ENCODE measurements at places on chromosomes 4 and X.

DNA sequence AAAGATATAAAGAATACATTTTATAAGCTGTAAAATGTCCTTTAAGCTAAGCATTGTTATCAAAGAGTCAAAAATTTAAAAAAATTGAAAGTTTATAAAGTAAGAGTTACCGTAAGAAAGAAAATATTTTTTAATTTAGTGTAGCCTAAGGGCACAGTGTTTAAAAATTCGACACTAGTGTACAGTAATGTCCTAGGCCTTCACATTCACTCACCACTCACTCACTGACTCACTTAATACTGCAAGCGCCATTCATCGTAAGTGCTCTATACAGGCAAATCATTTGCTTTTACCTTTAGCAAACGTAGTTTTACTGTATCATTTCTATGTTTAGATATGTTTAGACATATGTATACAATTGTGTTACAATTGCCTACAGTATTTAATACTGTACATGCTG is 20.2 kb downstream of the GLRA3 start:
- DNase-seq, result no peak

GRCh38 chrX:153052534-153052933 is 3.7 kb upstream of the PNMA3 start:
- DNase-seq, result no peak

DNA sequence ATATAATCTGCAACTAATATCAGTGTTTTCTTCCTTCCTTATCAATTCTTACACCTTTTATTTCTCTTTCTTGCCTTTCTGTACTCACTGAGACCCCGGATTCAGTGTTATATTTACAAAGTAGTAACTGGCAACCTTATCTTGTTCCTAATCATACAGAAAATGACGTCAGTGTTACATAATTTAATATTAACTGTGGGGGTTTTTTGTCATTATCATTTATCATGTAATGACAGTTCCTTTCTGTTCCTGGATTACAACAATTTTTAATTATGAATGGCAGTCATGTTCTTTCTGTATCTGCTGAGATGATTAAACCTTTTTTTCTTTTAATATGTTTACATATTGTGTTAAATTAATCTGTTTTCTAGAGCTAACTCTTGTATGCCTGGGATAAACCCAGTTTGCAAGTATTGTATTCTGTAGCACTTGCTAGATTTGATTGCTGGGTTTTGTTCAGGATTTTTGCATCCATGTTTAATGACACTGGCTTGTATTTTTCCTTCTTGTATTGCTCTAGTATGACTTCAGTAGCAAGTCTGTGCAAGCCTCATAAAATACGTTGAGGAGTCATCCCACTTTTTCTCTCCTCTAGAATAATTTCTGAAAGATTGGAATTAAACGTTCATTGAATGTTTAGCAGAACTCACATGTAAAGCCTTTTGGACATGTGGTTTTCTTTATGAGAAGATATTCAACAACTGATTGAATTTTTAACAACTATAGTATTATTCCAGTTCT is 10.4 kb upstream of the HSPA4L start:
- no peak for DNase-seq

- DNase-seq, result peak; percentile 11
Observed at GRCh38 chr4:152936446-152937335, 568 bp downstream of the FHDC1 start.

GRCh38 chrX:40684092-40684491 is 36.7 kb upstream of the CXorf38 start:
- DNase-seq, result no peak

DNA sequence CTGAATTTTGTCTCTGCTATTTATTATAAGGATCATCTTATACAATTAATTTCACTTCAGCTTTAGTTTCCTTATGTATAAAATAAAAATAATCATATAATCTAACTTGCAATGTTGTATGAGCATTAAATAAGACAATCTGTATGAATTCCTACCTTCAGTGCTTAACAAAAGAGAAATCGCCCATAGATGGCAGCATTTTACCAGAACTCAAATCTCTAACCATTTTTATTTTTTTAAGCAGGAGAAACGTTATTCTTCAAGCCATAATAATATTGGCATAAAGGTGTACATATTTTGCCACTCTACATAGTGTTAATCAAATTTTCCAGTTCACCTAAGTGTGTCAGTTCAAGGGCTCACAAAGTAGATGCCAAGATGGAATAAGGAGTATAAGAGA is 78.8 kb downstream of the TMEM47 start:
- DNase-seq, result peak; percentile 1

DNA sequence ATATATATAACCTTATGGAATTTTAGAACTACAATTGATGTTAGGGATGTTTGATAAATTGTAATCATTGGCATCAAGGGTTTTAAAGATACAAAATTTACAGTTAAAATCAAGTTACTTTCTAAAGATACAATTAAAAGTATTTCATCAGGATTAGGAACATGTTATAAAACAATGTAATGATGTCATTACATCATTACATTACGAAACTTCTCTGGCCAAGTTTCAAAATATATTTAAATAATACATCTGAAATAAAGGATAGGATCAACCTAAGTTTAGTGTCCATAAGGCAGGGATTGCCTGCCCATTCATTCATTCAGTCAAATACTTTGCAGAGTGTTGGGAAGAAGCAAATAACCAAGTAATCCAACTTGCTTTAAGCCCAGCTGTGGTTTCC is 75.1 kb downstream of the TENM3 start:
- DNase-seq, result no peak

DNA sequence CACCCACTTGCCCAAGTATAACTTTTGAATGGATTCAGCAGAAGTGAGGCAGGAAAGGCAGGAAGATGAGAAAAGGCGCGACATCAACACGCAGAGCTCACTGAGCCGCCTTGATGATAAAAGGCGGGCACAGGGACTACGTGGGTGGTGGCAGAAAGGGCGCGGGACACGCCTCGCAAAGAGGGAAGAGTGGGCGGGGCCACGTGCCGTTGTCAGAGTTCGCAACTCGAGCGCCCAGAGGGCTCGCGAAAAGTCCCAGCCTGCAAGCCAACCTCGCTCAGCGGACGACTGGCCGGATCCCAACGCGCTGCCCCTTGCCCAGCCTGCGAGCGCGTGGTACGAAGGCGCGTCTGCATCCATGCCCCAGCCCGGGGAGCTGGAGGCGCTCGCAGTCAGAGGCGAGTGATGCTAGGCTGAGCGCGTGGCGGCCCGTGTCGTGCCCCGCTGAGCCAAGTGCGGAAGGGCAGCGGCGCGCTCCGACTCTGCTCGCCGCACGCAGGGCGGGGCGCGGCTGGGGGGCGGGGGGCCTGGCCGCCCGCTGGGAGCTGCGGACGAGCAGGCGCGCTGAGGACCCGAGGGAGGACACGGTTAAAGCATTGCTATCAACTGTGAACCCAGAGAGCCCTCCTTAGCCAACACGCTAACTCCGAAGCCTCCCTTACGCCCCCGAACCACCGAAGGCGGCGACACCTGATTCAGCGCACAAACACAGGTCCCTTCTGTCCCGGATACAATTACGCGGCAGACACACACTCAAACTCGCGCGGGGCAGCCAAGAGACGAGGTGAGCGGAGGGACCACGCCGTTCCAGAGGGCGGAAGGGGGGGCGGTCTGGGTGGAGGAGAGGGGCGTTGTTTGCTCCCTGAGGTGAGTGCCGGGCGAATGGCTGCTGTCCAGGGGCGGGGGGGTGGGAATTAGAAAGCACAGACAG is at the start of gene UGT8:
UGT8 (plus strand) TSS at position 617 of the 931 bp plus-strand sequence. CDS start 24,074 bp downstream, outside the sequence.
- peak; percentile 37 for DNase-seq

DNA sequence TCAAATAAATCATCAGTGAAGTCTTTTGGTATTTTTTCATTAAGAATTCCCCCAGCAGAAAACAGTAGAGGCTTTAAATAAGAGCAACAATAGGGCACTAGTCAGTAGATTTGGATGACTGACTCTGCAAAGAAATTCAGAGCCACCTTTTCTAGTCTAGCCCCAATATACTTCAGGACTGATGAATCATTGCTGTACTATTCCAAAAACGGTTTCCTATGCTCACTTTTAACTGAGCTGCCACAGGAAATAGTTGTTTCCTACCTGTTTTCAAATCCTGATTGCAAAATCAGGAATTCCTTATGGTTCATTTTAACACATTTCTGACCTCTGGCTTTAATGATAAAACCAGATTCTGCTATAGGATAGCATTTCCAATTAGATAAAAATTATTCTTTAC is 171.6 kb downstream of the NR3C2 start:
- DNase-seq, result no peak

- DNase-seq, result peak; percentile 82
Observed at GRCh38 chr4:102625232-102625930, 124.2 kb downstream of the NFKB1 start.

- DNase-seq, result peak; percentile 82
Observed at GRCh38 chr4:83219344-83220331, 65.0 kb downstream of the COQ2 start.

GRCh38 chrX:39682778-39683177 is 415.0 kb downstream of the BCOR start:
- no peak for DNase-seq

DNA sequence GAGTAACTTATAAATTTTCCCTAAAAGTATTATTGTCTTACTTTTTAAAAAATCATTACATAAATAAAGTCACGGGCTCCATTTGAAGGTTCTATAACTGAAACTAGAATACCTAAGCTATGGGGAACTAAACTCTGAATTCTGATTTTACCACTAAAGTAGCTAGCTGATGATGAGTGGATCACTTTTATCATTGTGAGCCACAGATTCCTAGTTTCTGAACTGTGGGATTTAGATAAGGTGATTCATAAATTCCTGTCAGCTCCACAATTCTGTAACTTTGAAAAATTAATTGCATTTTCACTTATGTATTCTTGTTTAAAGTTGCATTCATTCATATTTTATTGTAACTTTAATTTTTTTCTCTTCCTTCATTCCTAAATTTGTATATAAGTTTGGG is 540.9 kb downstream of the GBA3 start:
- DNase-seq, result no peak

- DNase-seq, result no peak
Observed at GRCh38 chrX:17713288-17713687, 24.0 kb upstream of the SCML1 start.

GRCh38 chrX:33330798-33331197 is 119.4 kb upstream of the DMD start:
- no peak for DNase-seq

GRCh38 chrX:850471-850916 is 219.9 kb downstream of the SHOX start:
- DNase-seq, result no peak

DNA sequence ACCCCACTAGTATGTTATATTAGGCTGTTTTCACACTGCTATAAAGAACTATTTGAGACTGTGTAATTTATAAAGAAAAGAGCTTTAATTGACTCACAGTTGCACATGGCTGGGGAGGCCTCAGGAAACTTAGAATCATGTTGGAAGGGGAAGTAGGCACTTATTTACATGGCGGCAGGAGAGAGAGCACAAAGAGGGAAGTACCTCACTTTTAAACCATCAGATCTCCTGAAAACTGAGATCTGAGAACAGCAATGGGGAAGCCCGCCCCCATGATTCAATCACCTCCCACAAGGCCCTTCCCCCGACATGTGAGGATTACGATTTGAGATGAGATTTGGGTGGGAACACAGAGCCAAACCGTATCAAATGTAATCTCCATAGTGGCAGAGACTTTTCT is 45.4 kb upstream of the XK start:
- DNase-seq, result no peak

DNA sequence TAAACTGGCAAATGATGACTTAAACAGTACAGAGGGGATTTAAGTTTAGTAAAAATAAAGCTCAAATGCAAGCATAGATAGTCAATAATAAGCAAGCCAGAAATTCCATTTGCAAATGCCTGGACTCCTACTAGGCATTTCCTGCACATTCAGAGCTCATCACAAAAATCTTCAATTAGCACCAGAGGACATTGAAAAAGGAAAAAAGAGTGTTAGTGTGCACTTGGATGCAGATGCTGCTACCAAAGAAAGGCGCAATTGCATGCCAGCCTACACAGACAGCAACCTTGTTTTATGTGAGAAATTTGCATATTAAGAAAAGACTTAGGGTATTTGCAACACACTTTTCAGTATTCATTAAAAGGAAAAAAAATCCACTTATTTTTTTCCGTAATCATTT is 282.1 kb downstream of the GRIA2 start:
- no peak for DNase-seq

DNA sequence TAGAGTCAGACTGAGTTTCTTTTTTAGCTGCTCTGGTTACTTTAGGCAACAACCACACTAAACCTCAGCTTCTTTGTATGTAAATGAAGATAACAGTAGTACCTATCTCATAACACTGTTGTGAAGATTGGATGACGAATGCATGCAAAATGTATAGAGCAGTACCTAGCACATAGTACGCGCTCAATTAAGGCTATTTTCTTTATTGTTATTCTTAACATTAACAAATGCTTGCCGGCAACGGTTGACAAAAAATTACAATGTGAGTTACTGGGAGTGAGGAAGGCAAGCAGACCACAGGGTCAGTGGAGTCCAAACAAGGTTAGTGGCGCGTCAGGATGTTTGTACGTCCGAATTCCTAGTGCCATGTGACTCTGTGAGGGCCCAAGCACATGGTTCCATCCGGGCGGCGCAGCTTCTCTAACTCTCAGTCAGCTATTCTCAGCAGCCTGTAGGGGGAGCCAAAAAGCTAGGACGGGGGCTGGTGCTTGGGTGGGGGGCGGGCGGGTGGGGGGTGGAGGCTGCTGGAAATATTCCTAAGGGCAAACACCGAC is 821 bp upstream of the NALF2 start:
- DNase-seq, result no peak

GRCh38 chr4:102525504-102525903 is 24.3 kb downstream of the NFKB1 start:
- no peak for DNase-seq

DNA sequence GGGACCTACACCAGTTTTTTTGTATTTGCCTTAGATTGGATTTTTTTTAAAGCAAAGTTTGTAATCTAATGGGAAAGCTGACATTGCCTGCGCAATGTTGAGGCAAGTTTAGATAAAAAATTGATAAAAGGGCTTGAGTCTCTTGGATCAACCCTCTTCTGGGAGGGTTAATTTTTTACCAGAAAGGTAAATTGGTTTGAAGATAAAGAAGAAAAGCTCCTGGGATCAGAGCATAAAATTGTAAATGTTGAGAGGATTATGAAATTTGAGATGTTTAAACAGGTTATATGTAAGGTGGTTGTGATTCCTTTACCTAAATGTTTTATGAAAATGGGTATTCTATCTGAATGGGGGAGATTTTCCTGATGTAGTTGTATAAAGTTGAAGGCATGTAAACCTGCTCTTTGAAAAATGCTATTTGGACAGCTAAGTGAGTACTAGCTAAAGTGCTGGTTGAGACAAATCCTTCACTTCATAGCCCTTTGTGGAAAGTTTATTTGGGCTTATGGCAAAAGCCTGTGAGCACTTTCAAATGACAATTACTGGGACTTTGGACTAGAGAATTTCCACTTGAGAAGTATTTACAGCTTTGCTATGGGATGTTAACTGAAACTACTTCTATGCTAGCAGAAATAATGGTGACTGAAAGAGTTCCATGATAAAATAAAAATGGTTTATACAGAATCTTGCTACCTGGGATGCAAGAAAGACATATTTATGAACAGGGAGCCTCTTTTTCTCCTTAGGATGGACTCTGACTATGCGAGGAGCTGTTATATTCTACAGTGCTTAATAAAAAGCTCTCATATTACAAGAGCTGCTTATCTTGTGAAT is 56.2 kb downstream of the UGT2B10 start:
- DNase-seq, result no peak

All from activated CD4-positive, alpha-beta T cell treated with anti-CD3 and anti-CD28 coated beads, Interleukin-10, Interleukin-2, amounts not matched to agents 100 ng/mL and 50 ng/mL, durations not matched to agents 16 hours and 8 hours (primary cell).